ENCODE measurements at places on chromosomes 6 and 20.
A peak's percentile ranks its signal among the peaks of the same experiment; 100 is the strongest.

DNA sequence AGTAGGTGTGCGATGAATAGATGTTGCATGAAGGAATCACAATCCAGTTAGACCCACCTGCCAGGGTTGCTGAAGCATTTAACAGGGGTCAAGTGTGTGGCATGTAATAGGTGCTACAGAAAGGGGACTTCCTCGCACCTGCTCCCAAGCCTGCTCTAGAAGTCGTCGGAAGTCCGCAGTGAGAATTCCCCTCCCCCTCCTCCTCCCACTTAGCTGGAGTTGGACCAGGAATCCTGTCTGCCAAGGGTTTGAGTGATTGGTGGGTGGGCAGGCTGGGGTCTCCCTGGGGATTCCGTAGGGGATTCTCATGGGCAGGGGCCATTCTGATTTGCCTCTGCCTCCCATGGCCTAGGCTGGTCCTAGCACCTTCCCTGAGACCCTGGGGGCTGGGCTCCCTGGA is 10.3 kb downstream of the SCRT2 start:
- DNase-seq, result no peak

- DNase-seq, result no peak
Observed at GRCh38 chr6:150844371-150844770, 21.1 kb upstream of the MTHFD1L start.

- peak; percentile 32 for DNase-seq
Observed at GRCh38 chr6:786946-787763, 94.2 kb upstream of the EXOC2 start.

DNA sequence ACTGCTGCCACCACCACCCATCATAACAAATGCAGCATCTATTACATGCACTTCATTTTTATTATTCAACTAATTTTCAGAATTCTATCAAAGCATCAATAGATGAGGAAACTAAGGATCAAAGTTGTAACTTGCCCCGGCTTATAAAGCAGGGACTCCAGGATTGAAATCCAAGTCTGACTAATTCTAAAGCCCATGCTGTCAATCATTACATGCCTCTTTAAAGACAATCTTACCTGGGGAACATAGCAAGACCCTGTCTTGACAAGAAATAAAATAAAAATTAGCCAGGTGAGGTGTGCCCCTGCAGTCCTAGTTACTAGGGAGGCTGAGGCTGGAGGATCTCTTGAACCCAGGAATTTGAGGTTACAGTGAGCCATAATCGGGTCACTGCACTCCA is 182.4 kb downstream of the ISM1 start:
- no peak for DNase-seq

- no peak for DNase-seq
Observed at GRCh38 chr20:32436968-32437367, 78.8 kb downstream of the ASXL1 start.

DNA sequence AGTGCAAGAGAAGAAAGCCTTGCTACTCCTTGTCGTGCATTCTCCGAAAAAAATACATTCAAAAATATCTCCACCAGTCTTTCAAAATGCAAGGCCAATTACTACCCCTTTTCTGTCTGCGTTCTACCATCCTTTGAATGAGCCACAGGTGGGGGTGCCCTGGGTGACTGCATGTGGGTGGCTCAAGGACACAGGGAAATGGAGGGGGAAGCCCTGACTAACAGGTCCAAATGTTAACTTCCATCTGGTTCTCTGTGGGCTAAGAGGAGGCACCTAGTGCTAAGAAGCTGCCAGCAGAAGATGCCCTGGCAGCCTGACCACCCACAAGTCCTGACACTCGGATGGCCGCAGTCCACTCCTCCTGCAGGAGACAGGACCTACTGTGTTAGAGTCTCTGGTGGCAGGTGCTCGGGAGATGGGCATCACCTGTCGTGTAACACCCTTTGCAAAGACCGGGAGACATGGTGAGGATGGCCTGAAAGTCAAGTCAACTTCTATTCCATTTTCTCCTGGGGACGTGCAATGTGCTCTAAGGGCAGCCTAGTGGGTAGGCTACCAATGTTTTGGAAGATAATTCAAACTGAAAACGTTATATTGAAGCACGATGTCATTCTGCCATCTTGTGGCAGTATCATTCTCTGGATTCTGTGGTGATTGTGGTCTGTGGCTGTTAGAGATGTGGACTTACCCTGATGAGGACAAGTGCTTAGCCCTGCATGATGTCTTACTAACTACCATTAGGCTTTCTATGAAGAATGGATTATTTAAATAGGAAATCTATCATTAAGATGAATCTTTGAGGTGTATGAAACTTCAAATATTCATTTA is 27.4 kb upstream of the IGF2R start:
- DNase-seq, result no peak

DNA sequence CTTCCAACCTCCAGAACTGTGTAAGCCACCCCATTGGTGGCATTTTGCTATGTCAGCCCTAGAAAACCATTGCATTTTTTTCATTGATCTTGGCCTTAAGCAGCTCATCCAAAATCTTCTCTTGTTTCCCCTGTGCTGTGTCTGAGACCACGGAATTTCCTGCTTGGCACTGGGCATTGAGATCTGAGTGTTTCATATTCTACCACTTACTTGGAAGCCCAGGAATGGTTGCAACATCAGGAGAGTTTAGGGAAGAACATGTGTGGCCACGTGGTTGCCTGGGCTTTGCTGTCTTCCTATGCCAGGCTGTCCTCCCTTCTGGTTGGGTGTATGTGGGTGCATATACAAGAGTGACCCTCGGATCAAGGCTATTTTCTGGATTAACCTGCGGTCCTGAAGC is 139.3 kb upstream of the PMEPA1 start:
- DNase-seq, result no peak

DNA sequence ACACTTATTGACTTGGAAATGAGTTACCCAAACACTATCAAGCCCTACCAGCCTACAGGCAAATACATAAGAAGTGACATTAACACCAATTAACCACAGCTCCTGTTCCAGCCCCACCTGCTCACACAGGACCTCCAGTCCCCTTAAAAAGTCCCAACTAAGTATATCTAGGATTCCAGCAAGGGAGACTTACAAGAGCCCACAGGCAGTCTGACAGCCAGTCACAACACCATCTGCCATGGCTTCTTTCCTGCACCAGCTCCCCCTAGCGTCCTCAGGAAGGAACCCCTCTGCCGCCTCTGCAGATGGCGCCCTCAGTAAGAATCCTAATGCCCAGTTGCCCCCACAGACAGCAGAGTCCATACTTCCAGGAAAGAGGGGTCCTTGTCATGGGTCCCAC is 122.1 kb downstream of the HIVEP2 start:
- DNase-seq, result no peak

GRCh38 chr6:20253021-20253420 is 40.8 kb upstream of the MBOAT1 start:
- DNase-seq, result no peak

- DNase-seq, result no peak
Observed at GRCh38 chr6:45789238-45789637, 226.4 kb downstream of the CLIC5 start.

- DNase-seq, result no peak
Observed at GRCh38 chr6:150490586-150490985, 109.1 kb upstream of the PLEKHG1 start.

GRCh38 chr6:168292826-168293225 is 26.8 kb downstream of the DACT2 start:
- DNase-seq, result no peak

DNA sequence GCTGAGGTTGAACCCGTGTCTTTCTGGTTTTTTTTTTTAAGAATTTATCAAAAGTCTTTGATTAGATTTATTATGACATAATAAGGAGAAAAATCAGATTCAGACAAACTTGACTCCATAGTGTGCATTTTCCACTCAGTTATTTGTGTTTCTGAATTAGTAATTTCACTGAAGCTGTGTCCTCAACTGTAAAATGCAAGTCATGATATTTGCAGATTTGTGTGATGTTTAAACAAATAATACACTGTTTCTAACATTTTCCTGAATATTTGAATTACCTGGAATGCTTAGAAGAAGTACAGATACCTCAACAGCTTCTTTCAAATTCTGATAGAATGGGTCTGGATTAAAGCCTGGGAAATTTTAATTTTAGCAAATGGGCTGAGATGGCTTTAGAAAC is 1050.3 kb upstream of the MAP3K7 start:
- DNase-seq, result no peak

GRCh38 chr6:163667372-163668060 is 253.0 kb downstream of the QKI start:
- DNase-seq, result peak; percentile 82

- no peak for DNase-seq
Observed at GRCh38 chr6:46184114-46184513, 13.3 kb upstream of the ENPP5 start.

- DNase-seq, result peak; percentile 33
Observed at GRCh38 chr6:169722362-169723199, 1.7 kb downstream of the PHF10 start.

DNA sequence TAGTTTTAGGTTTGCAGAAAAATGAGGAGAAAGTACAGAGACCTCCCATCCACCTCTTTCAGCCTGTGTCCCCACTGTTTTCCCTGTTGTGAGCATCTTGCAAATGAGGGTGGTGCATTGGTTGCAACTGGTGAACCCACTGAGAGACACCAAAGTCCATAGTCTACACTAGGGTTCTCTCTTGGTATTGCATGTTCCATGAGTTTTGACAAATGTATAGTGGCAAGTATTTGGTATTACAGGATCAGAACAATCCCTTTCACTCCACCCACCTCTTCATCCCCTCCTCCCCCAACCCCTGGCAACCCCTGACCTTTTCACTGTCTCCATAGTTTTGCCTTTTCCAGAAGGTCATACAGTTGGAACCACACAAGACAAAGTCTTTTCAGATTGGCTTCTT is 20.1 kb downstream of the ZNF831 start:
- no peak for DNase-seq

DNA sequence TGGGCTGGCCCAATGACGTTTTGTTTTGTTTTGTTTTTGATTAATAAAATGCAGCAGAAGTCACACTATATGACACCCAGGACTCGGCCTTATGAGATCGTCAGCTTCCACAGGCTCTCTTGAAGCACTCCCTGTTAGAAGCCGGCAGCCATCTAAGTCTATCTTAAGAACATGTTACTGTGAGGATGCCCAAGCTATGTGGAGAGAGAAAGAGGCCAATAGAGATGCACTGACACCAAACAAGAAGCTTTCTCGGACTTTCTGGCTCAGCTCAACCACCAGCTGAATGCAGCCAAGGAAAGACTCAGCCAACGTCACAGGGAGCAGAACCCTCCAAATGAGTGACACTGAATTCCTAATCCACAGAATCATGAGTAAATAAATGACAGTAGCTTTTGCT is 14.0 kb downstream of the SGK1 start:
- DNase-seq, result no peak

DNA sequence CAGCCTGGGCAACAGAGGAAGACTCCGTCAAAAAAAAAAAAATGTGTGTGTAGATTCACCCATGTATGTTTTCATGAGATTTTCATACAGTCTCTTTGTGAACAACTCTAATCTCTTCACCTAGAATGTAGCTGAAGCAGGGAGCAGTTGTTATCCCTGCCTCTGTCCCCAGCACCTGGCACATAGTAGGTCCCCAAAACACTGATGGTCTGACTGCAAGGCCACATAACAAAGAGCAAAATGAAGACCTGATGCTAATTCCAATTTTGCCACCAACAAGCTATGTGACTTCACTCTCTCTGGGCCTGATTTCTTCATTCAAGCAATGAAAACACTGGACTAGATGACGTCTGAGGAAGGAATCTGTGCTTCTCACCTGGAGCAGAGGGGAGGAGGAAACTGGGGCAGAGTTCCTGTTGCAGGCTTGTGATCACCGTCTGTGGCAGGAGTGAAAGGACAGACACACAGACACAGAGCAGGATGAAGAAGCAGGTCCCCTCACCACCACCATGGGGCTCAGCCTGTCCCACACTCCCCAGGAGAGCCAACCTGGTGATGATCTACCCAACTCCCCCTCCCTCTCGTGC is 4.6 kb downstream of the SLC44A4 start:
- no peak for DNase-seq

DNA sequence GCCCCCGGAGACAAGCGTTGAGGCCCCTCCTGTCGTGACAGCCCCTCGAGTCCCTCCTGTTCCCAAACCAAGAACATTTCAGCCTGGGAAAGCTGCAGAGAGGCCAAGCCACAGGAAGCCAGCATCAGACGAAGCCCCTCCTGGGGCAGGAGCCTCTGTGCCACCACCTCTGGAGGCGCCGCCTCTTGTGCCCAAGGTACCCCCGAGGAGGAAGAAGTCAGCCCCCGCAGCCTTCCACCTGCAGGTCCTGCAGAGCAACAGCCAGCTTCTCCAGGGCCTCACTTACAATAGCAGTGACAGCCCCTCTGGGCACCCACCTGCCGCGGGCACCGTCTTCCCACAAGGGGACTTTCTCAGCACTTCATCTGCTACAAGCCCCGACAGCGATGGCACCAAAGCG is 72.4 kb downstream of the SERAC1 start:
- no peak for DNase-seq

DNA sequence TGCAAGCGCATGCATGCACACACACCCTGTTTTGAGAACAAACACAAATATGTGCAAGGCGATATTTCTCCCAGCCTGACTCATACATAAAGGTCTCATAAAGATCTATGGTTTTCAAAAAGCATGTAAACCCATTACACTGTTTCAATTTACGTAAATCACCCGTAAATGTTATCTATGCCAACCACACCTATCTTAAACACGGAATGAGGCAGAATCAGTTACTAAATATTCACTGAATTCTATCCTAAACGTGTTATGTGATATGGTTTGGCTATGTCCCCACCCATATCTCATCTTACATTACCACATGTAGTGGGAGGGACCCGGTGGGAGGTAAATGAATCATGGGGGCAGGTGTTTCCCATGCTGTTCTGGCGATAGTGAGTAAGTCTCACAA is 621.6 kb downstream of the KIF16B start:
- no peak for DNase-seq

- no peak for DNase-seq
Observed at GRCh38 chr20:47784599-47785310, 526 bp downstream of the SULF2 start.

DNA sequence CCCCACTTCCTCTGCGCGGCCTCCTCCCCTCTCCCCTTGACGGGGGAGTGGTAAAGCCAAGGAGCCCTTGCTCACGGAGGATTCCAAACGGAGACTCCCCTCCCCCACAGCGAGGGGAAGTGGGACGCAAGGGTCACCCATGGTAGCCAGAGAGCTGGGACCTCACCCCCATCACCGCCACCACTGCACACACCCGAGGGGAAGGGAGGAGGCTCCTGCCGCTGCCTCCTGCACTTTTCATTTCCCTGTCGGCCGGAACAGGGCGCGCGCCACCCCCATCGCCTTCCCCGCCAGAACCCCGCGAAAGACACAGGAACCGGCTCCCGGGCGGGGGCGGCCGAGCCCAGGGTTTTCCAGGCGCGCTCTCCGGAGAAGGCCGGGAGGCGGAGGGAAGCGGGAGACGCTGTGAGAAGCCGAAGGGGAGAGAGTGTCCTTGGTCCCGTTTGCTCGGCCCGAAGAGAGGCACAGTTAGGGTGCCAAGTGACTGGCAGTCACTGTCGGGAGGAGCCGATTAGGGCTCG is 789 bp downstream of the CCND3 start:
- peak; percentile 41 for DNase-seq

DNA sequence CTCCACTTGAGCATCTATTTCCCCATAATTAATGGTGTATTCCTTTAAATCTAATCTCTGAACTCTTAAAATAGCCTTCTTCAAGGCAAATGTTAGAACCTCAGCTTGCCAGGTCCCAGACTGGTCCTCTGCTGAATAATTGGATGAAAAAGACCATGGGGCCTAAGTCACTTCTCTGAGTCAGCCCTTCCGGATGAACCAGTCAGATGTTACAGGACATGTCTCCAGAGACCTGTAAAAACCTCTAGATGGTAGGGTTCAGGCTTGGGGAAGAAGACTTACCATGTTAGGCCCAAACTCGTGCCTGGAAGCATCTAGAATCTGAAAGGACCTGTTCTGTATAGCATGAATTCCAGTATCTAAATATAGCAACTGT is 97.3 kb downstream of the CDKAL1 start:
- DNase-seq, result no peak

GRCh38 chr6:36949636-36950035 is 4.9 kb upstream of the PI16 start:
- DNase-seq, result no peak
